ENCODE measurements at places on chromosomes 12 and 14. TPM values are rescaled to one million over a fixed set of nuclear protein-coding genes. Genes with fewer than 3 reads are reported as not detected.

- no peak overlapping the region for H3K27ac ChIP-seq
- DNase-seq, result no peak
- H3K27me3 ChIP-seq, result no peaks in the 10 kb centered on the region
- no peak overlapping the region for H3K4me3 ChIP-seq
These were observed 59.1 kb upstream of the MED13L start for GRCh38 chr12:116336542-116337065.

DNA sequence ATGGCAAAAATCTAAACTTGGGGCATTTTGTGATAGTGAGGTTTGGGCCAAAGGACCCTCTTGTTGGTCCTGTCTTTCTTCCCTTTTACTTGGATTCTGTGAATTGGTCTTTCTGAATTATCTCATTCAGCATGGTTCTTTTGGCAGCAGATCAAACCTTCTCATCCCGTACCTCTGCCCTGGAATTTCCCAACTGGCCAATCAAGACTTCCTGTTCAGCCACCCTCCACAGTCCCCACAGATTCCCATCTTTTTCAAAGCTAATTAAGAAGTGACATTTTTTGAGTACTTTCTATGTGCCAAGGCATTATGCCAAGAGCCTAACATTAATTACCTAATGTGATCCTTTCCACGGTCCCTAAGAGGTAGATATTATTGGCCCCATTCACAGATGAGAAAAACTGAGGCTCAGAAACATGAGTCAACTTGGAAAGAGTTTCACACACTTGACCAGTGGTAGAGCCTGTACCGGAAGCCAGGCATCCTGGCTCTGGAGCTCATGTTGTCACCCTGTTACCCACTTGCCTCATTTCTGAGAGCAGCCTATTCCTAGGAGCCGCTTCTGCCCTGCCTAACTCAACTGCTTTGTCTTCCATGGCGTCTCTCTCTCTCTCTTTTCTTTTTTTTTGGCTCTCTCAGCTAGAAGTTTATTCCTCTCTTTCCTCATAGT lies 135.9 kb downstream of the C12orf75 start:
- no peak overlapping the region for H3K27ac ChIP-seq
- no peaks in the 10 kb centered on the region for H3K27me3 ChIP-seq
- H3K4me3 ChIP-seq, result no peak overlapping the region
- peaks cover 8% of the 10 kb centered on the region for H3K4me1 ChIP-seq
- H3K36me3 ChIP-seq, result no peaks in the 10 kb centered on the region

- no peaks in the 10 kb centered on the region for H3K27me3 ChIP-seq
- H3K4me3 ChIP-seq, result no peak overlapping the region
- no peaks in the 10 kb centered on the region for H3K4me1 ChIP-seq
- H3K27ac ChIP-seq, result no peak overlapping the region
These were observed 134.5 kb upstream of the NAV3 start for GRCh38 chr12:77696183-77696582.

RNF212B gene
- not detected for polyA plus RNA-seq

GRCh38 chr12:117903110-117903840 lies 65.5 kb downstream of the KSR2 start:
- DNase-seq, result no peak
- no peaks in the 10 kb centered on the region for H3K36me3 ChIP-seq
- no peaks in the 10 kb centered on the region for H3K27me3 ChIP-seq
- H3K4me3 ChIP-seq, result no peak overlapping the region
- peaks cover 5% of the 10 kb centered on the region for H3K4me1 ChIP-seq
- no peak overlapping the region for H3K27ac ChIP-seq

PYM1 gene
- 61.6 TPM for polyA plus RNA-seq

GNG2 gene
- polyA plus RNA-seq, result 0.39 TPM
